ENCODE measurements at places on chromosomes 1 and 21.

DNA sequence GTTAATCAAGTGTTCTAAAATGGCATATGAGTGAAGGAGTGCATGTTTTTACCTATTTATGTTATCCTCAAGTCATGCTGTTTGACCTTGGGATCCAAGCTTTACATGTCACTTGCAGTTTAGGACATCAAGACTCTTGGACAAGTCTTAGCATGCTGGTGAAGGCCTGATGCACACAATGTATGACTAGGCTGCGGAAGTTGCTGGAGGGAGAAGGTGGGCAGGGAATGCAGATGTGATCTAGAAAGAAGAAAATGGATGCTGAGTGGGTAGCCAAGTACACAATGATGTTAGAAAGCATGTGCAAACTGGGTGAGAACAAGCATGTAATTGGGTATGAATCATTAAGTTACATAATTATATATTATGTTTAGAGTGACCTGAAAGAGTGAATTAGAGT lies 301.8 kb downstream of the BRINP2 start:
- DNase-seq, result no peak

GRCh38 chr1:224874775-224875174 lies 54.7 kb upstream of the DNAH14 start:
- no peak for DNase-seq

DNA sequence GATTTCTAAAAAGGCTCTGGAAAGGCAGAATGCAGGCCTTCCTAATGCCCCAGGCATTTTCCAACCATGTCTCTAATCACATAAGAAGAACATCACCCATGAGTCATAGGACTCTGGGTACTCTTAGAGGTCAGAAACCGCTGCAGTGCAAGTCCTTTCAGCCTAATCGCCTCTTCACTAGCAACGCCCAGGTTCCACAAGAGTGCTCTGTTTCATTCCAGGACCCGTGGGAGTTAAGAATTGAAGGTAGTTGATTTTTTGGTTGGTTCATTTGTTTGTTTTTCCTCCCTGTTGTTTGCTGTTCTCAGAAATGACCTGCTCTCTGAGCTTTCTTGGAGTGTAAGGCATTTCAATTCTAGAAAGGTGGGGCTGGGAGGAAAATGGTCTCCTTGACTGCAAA lies 123.2 kb downstream of the NR5A2 start:
- DNase-seq, result peak; percentile 57

DNA sequence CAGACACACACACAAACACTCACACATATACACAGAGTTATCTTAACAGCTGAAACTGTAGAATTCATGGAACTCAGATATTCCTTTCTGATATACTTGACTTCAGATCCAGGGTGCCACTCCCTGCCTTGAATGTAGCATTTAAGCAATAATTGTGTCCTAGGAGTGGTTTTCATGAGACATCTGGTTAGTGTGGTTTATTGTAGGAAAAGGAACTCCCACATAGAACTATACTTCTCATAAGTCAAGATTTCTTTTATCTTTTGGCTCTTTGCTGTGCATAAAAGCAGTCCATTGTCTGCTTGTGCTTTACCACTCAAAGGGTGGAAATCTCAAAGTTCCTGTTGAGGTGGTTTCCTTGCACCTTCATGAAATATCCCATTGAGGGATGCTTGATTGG lies 272.6 kb upstream of the SGIP1 start:
- DNase-seq, result no peak

DNA sequence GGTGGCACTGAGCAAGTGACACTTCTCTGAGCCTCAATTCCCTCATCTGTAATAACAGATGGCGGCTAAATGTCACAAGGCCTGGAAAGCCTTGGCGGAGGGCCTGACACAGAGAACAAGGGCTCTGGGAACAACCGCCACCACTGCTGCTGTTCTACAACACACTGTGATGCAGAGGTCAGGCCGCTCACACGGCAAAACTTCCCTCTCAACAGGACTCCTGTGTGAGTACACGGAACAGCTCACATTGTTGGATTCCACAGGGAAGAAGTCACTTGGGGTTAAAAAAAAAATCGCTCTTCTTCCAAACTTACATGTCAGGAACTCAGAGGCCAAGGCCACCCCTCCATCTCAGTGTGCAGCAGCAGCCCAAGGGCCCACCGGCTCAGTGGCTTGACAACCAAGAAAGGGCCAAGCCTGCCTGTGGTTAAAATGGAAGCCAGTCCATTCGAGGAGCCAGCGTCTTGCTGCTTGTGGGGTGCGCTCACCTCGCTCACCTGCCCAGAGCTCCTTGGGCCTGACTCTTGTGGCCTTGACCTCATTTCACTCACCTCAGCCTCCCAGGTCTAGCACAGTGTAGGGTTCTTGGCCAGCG lies 101.1 kb downstream of the RAVER2 start:
- no peak for DNase-seq

GRCh38 chr1:181180407-181181031 lies 92.0 kb downstream of the IER5 start:
- no peak for DNase-seq

DNA sequence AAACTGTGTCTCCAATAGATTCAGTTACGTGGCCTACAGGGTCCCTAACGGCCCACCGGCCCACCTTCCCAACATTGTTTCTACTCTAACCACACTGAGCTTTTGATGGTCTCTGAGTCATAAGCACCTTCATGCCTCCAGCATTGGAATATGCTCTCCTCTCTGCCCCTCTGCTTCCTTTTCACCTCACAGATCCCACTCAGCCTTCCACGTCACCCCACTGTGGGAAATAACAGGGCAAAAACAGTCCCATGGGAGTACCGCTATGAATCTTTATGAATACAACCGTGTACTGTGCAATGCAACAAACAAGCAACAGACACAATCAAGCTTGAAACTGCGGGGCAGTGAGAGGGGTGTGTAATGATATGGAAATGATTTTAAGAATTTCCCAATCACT lies 5.3 kb upstream of the SARS1 start:
- DNase-seq, result no peak

- DNase-seq, result no peak
These were observed 1406.0 kb downstream of the KCNT2 start for GRCh38 chr1:195202241-195202640.

DNA sequence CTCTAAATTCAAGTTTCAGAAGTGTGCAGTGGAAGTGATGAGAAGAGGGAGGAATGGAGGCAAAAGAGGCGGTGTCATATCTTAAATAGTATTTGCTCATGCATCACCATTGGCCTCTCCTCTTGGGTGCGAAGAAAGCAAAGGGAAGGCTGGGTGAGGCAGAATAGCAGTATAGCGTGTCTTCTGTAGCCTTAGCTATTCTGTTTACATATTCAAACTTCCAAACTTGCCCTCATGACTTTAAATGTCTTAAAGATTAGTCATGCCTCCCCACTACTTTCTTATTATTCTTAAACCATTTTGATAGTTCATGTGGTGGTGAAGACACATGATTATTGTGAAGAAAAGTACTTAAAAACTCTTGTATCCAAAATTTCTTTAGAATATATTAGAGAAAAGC lies 104.6 kb upstream of the TENT5C start:
- peak; percentile 3 for DNase-seq

GRCh38 chr21:19507682-19508260 lies 1104.2 kb upstream of the TMPRSS15 start:
- peak; percentile 19 for DNase-seq

DNA sequence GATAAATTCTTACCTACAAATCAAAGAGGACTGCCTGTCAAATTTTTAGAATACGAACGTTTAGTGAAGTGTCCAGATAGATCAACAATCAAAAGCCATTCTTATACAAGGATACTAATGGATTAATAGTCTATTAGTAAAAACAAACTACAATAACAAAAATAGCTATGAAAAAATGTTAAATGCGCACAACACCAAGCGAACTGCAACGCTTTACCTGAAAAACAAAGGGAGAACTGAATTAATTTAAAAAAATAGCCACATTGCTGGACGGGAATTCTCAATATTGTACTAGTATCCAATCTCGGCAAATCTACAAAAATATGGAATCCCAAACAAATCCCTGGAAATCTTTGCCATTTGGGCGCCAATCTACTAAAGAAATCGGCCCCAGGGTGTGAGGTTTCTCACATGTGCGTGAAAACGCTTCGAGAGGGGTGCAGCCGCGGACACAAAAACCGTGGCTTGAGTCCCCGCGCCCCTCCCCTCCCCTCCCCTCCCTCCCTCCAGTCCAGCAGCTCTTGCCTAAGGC lies 55.6 kb downstream of the TRAF5 start:
- no peak for DNase-seq

GRCh38 chr21:40639616-40640194 lies 207.3 kb downstream of the DSCAM start:
- DNase-seq, result no peak

DNA sequence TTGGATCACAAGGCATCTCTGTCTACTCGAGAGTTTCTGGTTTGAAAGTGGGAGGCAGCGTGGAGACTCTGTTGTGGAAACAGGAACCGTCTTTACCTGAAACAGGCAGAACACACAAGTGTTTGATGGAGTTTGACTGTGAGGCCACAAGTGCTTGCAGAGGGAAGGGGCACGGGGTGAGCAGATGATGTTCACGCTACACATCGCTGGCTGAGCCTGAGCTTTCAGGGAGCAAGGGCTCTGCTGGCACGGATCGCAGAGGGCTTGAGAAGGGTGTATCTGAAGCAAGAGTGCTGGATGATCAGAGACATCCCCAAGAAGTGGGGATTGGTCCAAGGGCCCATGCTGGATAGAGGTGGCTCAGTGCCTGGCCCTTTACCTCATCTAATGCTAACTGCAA lies 59.3 kb downstream of the IGSF21 start:
- no peak for DNase-seq

- no peak for DNase-seq
These were observed 182.0 kb upstream of the C1orf174 start for GRCh38 chr1:4081806-4082711.

GRCh38 chr1:10628685-10629084 lies 153.9 kb downstream of the PEX14 start:
- DNase-seq, result no peak

- DNase-seq, result no peak
These were observed 68.5 kb downstream of the TMEM200B start for GRCh38 chr1:29055160-29055559.

GRCh38 chr1:246540738-246541491 lies 25.1 kb downstream of the TFB2M start:
- no peak for DNase-seq

DNA sequence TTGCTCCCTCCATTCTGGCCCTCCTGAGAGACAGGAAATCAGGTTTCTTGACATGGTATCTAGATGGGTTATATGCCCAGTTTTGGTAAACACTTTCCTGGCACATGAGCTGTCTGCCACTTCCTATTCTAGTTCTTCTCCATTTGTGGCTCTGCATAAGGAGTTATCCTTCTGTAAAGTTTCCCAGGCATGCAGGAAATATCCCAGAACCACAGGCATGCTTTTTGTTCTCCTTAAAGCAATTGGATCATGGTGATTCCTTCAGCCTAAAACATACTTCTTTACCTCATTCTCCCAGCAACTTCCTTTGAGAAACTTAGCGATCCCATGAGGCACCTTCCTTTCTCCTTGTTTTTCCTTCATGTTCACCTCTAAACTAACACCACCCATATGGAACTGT lies 199.8 kb downstream of the CRB1 start:
- peak; percentile 34 for DNase-seq

GRCh38 chr1:94805912-94806311 lies 14.2 kb upstream of the SLC44A3 start:
- DNase-seq, result peak; percentile 29

GRCh38 chr1:85464497-85465098 lies 361 bp downstream of the DDAH1 start:
- DNase-seq, result peak; percentile 9

GRCh38 chr1:225700889-225701465 lies 48.1 kb upstream of the ENAH start:
- peak; percentile 71 for DNase-seq

- DNase-seq, result peak; percentile 88
These were observed 18.7 kb upstream of the AK2 start for GRCh38 chr1:33055210-33056008.

DNA sequence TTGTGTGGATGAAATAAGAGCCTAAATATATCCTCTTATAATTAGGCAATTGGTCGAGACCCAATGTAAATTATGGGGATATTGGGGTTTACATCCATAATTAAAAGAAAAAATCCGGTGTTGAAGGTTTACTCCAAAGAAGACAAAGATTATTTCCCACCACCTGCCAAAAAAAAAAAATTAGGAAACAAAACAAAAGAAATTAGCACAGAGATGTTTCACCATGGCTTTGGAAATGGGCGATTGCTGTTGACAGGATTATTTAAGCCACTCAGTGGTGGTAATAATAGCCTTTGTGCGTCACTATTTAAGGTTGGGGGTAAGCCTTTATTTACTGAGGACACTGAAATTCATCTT lies 585 bp upstream of the GLRX2 start:
- DNase-seq, result no peak

GRCh38 chr1:244255426-244255965 lies 196.2 kb downstream of the ADSS2 start:
- no peak for DNase-seq

- DNase-seq, result peak; percentile 55
These were observed 978 bp downstream of the PRDM15 start for GRCh38 chr21:41877901-41878830.

DNA sequence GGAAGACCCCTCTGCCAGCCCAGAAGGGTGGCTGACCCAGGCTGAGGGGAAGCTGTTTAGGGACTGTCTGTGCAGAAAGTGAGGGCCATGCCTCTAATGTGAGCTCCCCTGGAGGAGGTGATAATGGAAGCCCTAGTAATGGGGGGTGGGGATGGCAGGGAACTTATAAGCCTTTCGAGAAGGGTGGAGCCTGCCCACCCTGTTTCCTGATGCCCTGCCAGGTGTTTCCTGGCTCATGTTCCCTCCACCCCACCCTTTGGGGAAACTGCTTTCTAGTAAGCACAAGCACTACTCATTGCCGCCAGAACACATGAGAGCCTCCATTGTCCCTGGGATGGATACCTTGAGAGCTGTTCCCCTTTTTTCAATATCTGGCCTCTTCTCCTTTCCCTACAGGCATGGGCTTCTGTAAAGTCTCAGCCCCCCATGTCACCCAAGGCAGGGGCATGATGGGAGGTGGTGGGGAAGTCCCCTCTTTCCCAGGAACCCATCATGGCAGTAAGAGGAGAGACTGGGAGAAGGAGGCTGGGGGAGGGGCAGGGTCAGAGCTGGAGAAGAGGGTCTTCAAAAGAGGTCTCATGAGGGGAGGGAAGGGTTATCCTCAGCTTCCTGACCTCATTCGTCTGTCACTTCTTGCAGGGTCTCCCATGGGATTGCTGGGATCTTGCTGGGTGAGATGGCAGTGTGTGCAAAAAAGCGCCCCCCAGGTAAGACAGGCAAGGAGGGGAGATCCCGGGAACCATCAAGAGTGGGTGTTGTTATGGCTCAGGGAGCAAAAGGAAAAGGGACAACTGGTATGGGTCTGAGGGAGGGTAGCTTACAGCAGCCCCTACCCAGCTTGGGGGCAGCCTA lies 2.4 kb downstream of the ATP8B2 start:
- no peak for DNase-seq

All from H4 (cell line).